Activated naive CD4-positive, alpha-beta T cell treated with anti-CD3 and anti-CD28 coated beads for 36 hours (primary cell): ENCODE measurements at places on chromosomes 3 and 15.

- no peak for DNase-seq
Measured at GRCh38 chr15:96969732-96970710, 639.5 kb downstream of the NR2F2 start.

DNA sequence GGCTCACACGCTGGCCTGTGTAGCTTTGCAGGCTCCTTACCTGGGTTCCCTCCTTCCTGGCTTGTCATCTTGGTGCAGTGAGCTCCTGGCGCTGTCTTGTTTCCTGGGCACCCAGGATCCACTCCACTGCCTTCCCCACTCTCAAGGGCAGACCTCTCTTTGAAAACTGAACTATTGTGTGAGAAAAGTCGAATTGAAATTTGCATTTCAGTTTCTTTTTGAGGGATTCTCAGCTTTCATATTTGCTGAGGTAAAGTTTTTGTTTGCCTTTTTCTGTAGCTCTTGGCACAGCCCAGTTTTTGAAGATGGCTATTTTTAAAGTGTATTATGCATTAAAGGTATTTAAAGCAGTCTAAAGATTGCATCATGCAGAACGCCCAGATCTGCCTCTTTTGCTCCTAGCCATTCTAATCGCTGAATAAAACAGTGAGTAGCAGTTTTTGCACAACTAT, 70.1 kb downstream of the CCK start:
- DNase-seq: no peak

DNA sequence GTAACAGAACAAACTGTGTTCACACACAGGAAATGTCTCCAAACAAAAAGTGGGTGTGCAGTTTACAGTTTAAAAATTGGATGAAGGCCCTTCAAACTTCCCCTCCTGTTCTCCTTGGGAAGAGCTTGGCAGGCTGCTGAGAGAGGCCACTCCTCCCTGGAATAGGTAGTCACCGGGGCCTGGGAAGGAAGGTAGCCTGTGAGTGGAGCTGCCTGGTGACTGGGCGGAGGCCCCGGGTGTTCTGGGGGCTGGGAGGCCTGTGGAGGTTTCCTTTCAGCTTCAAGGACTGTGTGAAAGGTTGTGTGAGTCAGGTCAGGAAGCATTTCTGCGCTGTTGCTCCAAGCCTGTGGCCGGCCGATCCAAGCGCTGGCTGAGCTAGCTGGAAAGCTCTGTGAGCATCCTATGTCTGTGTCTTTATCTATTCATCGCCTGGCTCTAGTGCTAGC, 14.1 kb downstream of the SLCO3A1 start:
- DNase-seq: peak; percentile 51

DNA sequence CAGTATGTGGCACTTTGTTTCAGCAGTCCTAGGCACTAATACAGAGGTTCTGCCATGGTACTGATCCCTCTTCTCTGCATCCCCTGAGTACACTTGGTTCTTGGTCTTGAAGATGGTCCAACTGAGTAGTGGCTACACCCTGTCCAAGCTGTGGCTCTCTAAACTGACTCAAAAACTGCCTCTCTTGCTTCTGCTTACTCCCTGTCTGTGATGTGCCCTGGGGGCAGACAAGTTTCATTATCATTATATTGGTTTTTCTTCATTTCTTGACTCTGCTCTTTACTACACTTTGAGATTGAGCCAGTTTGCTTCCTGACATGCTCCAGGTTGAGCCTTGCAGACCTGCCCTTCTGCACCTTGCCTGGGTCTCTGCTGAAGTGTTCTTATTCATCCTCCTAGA, 18.9 kb upstream of the ST3GAL6 start:
- no peak for DNase-seq

DNA sequence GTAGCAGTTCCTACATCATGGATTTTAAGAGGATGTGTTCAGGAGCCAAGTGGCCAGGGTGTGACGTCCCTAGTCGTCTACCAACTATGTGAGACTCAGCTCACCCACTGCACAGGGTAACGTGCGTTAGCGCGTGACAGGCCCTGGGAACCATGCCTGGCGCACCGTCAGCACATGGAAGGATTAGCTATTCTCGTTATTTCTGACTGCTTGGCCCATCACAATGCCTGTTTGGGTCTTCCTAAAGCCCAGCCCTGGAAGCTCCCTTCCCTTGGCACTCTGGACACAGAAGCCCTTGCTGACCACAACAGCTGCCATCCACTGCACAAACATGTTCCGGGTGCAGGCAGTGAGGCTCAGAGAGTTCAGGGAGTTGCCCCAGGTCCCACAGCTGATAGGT, 91.0 kb upstream of the RPL32 start:
- DNase-seq: no peak

DNA sequence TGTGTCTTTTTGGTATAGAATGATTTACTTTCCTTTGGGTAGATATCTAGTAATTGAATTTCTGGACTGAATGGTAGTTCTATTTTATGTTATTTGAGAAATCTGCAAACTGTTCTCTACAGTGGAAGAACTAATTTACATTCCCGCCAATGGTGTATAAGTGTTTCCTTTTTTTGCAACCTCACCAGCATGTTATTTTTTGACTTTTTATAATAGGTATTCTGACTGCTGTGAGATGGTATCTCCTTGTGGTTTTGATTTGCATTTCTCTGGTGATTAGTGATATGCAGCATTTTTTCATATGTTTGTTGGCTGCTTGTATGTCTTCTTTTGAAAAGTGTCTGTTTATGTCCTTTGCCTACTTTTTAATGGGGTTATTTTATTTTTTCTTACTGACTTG, 607.2 kb downstream of the OTOL1 start:
- DNase-seq: no peak

DNA sequence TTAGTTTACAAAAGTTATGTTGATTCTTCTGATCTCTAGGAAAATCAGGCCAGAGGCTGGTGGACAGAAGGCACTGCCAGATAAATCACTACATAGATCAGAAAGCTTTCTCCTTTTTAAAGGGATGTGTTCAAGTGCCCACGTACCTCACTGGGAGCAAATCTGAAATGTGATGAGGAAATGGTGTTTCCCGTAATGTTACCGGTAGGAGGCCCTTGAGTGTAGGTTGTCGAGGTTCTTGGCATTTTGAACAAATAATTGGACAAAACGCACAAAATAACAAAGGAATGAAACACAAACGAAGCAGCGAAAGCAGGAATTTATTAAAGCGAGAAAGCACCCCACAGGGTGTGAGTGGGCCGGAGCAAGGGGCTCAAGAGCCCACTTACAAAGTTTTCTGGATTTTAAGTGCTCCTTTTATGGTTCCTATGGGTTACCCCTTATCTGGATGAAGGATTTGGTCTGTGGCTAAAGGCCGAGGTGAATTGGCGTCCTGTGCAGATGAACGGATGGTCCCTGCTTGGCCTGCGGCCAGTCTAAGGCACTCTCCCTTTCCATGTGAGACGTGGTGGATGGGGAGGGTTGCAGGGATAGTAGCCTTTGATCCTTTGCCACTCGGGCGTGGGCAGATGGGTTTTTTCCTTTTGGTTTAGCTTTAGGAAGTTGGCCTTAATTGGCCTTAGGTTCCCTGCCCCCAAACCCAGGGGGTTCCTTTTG, 1.0 kb downstream of the SNX1 start:
- DNase-seq: peak; percentile 11

DNA sequence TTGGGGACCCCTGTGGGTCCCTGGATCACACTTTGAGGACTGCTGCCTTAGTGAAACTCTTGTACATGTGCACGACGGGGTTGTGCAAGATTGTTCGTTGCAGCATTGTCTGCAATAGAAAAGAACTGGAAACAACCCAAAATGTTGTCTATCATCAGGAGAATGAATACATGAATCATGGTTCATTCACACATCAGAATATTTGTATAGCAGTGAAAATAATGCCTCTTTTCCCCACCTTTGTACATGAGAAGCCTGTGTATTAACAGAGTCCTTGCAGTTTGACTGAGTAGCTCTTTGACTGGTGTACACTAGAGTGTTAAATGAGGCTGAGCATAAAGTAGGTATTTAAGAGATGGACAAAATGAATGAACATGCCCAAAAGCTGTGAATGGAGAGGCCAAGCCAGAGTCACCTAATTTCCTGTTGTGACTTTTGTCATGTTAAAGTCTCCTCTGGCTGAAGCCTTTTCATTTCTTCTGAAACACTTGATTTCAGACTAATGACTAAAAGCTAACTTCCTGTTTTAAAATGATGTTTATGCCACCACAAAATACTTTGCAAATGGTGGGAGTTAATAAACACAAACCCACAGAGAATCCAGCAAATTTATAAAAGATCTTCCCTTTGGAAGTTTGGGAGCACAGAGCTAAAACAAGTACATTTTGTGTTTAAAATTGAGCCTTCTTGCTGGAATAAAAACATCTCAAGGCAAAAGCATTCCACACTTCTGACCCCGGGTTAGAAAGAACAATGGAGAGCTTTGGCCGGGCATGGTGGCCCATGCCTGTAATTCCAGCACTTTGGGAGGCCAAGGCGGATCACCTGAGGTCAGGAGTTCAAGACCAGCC, 20.6 kb upstream of the USP3 start:
- DNase-seq: peak; percentile 42

- no peak for DNase-seq
Measured at GRCh38 chr15:57012556-57012955, 94.1 kb downstream of the TCF12 start.

DNA sequence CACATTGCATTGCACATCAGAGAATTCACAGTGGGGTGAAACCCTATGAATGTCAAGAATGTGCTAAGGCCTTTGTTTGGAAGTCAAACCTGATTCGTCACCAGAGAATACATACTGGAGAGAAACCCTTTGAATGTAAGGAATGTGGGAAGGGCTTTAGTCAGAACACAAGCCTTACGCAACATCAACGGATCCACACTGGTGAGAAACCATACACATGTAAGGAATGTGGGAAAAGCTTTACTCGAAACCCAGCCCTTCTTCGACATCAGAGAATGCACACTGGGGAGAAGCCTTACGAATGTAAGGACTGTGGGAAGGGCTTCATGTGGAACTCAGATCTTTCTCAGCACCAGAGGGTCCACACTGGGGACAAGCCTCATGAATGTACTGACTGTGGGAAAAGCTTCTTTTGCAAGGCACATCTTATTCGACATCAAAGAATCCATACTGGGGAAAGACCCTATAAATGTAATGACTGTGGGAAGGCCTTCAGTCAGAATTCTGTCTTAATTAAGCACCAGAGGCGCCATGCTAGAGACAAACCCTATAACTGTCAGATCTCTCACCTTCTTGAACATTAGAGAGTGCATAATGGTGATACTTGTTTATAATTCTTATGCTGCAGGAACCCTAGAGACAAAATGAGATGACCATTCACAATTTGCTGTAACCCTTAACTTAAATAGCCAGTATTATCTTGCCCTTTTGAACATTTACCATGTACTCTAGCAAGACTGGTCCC, 9.0 kb downstream of the ZNF662 start:
- DNase-seq: no peak

- no peak for DNase-seq
Measured at GRCh38 chr15:63945838-63946298, 100.4 kb downstream of the DAPK2 start.

GRCh38 chr15:38229705-38230310, 22.8 kb upstream of the SPRED1 start:
- DNase-seq: no peak

- DNase-seq: no peak
Measured at GRCh38 chr15:79562403-79562815, 130.3 kb downstream of the MINAR1 start.

GRCh38 chr3:150223558-150223957, 184.5 kb upstream of the TSC22D2 start:
- DNase-seq: no peak

DNA sequence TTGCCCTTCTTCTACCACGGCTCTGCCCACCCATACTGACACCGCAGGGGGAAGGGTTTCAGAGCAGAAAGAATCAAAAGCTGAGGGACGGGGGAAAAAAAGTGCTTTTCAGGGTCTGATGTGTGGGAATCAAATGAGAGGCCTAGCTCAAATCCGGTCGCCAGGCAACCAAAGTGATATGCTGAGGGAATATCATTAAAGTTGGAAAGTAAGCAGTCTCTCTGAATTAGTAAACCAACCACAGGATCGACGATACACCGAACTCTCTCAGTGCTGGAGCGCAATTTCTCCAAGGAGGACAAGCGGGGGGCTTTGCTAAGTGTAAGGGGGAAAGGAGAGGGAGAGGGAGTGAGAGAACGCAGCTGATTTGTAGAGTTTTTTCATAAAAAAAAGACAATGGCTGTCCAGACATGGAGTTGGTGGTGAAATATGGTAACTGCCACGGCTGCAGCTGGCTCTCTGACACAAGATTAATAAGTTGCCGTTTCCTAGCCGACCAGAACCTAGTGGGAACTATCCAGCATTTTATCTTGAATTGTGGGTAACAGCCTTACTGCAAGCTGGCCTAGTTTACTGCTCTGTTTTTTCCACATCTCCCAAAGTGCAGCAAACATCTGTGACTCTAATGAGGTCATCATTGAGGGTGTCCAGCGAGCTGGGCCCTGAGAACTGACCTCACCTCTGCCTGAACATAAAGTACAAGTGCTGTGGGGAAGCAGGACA, 530.2 kb downstream of the SOX2 start:
- DNase-seq: no peak

DNA sequence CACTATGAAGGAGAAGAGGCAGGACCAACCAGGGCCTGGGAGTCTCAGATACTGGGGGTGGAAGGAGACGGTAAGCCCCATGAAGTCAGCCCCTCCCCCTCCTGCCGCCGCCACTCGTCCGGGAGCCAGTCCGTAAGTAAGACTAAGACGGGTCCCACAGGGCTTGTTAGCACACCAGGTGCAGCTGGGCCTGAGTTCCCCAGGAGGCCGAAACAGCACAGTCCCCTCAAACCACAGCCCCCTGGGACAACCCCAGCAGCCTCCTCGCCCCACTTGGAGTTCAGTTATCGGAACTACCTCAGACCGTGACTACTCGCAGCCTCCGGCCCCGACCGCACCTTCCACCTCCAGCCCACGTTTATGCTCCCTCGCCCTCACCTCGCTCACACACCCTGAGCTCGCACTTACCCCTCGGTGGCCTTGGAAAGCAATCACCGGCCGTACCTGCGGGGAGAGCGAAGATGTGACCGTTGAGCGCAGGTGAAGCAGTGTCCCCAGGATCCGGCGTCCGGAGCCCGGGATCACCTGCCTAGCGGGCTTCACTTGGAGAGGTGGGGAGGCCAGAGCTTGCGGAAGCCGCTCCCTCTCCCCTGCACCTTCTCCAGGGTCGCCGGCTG, 557 bp downstream of the ELL3 start:
- peak; percentile 22 for DNase-seq

GRCh38 chr15:98043160-98044014, 82.9 kb downstream of the ARRDC4 start:
- DNase-seq: no peak

- DNase-seq: peak; percentile 99
Measured at GRCh38 chr15:64893481-64894394, 18.0 kb upstream of the ANKDD1A start.

DNA sequence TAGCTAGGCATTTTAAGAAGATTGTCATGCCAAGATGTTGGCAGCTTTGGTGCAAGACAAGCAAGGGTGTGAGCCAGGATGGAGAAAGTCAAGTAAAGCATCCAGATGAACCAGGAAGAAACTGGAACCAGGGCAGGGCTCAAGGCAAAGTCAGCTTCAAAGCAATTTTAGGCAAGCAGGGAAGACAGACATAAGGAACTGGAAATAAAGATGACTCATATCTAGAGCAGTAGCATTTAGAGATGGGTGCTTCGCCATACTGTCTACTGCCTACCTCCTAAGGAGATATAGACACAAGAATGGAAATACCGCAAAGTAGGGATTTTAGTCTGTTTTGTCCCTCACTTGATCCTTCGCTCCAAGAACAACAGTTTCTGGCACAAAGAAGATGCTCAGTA, 59.9 kb downstream of the RYR3 start:
- no peak for DNase-seq
